ENCODE measurements at places on chromosomes 2 and 18. TPM values are rescaled to one million over a fixed set of nuclear protein-coding genes. Genes with fewer than 3 reads are reported as not detected.
A peak's percentile ranks its signal among the peaks of the same experiment; 100 is the strongest.

Gene DAW1
- total RNA-seq = not detected

Gene TWIST2
- total RNA-seq = not detected

Gene ATP6V1C2
- 0.09 TPM for total RNA-seq

Gene INHBB
- total RNA-seq = not detected

Gene RND3
- total RNA-seq = not detected

Gene SLC9A2
- not detected for total RNA-seq

Gene PLGLB2
- 0.89 TPM for total RNA-seq

- H3K27me3 ChIP-seq = no peaks in the 10 kb centered on the region
- H3K36me3 ChIP-seq = no peaks in the 10 kb centered on the region
- H3K4me3 ChIP-seq = no peak overlapping the region
- H3K4me1 ChIP-seq = peaks cover 40% of the 10 kb centered on the region
Measured at GRCh38 chr2:205077159-205077558, 531.9 kb downstream of the PARD3B start.

- no peaks in the 10 kb centered on the region for H3K4me1 ChIP-seq
- no peak overlapping the region for H3K4me3 ChIP-seq
- DNase-seq = no peak
- no peak overlapping the region for H3K27ac ChIP-seq
Measured at GRCh38 chr2:109409321-109410038, 204.3 kb downstream of the SEPTIN10 start.

GRCh38 chr2:157986761-157987160, 110.6 kb upstream of the ACVR1 start:
- H3K36me3 ChIP-seq = no peaks in the 10 kb centered on the region
- no peak overlapping the region for H3K4me3 ChIP-seq
- peaks cover 3% of the 10 kb centered on the region for H3K27me3 ChIP-seq
- no peak for DNase-seq
- H3K4me1 ChIP-seq = no peaks in the 10 kb centered on the region

DNA sequence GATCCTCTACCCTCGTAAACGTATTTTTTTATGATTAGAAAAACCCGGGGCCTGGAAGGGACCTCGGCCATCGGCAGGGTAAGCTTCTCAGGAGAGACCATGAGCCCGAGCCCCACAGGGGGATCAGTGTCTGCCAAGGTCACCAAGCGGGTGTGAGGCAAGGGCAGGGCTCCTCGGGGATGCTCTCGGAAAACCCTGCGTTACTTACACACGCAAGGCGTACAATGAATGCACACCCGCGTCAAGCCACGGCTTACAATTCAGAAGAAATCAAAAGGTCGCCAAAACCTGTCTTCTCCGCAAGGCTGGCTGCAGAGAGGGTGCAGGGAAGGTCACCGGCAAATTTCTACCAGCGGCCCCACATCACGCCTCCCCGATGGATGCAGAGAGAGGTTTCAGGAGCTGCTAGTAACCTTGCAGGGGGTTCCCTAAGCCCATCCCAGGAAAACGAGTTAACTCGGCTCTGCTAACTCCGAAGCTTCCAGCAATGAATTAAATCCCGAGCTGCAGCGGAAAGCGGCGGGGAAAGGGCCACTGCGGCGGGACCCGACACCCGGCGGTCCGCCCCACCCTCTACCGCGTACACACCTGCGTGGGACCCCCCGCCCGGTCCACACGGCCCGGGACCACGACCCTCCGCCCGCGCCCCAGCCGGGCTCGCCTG, 638 bp downstream of the ST3GAL5 start:
- H3K27ac ChIP-seq = peak overlapping the region; percentile 71
- peak overlapping the region; percentile 96 for H3K4me3 ChIP-seq
- H3K4me1 ChIP-seq = peaks cover 44% of the 10 kb centered on the region
- H3K36me3 ChIP-seq = no peaks in the 10 kb centered on the region

DNA sequence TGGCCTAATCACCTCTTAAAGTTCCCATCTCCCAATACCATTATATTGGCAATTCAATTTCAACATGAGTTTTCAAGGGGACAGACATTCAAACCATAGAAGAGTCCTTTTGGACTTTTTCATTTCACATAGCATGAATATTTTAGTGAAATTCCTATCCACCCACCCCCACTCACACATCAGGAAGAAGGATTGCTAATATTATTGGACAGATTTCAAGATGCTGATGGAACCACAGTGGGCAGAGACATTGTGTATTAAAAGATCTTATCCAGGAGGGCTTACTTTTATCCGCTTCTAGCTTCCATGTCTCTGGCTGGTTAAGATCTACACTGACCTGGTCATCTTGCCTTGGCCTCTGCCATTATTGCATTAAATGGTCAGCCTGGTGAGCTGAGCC, 297.4 kb upstream of the ACVR2A start:
- H3K4me3 ChIP-seq = no peak overlapping the region
- H3K4me1 ChIP-seq = no peaks in the 10 kb centered on the region
- no peak overlapping the region for H3K27ac ChIP-seq
- no peaks in the 10 kb centered on the region for H3K27me3 ChIP-seq

- no peak overlapping the region for H3K27ac ChIP-seq
- H3K27me3 ChIP-seq = no peaks in the 10 kb centered on the region
- DNase-seq = no peak
Measured at GRCh38 chr2:7919510-7919909, 762.3 kb upstream of the ID2 start.

- H3K27ac ChIP-seq = no peak overlapping the region
- H3K27me3 ChIP-seq = no peaks in the 10 kb centered on the region
- no peak for DNase-seq
- H3K4me3 ChIP-seq = no peak overlapping the region
Measured at GRCh38 chr2:53087874-53088461, 679.6 kb upstream of the CHAC2 start.

DNA sequence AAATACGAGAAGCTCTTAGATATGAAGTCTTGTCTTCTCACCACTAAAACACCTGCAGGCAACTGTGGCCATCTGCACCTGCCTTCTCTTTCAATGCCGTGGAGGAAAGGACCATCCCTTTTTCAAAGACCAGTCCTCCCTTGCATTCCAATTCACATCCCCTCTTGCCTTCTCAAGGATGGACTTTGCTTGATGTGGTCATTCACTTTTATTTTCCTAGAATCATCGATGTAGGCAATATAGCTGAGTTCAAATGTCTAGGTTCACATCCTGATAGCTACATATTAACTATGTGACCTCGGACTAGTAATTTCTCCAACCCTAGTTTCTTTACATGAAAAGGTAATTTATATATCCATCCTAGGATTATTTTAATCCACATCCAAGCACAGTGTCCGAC, 110.1 kb downstream of the HIBCH start:
- no peak overlapping the region for H3K27ac ChIP-seq
- no peaks in the 10 kb centered on the region for H3K36me3 ChIP-seq
- no peak for DNase-seq
- H3K4me1 ChIP-seq = no peaks in the 10 kb centered on the region
- no peaks in the 10 kb centered on the region for H3K27me3 ChIP-seq
- H3K4me3 ChIP-seq = no peak overlapping the region

DNA sequence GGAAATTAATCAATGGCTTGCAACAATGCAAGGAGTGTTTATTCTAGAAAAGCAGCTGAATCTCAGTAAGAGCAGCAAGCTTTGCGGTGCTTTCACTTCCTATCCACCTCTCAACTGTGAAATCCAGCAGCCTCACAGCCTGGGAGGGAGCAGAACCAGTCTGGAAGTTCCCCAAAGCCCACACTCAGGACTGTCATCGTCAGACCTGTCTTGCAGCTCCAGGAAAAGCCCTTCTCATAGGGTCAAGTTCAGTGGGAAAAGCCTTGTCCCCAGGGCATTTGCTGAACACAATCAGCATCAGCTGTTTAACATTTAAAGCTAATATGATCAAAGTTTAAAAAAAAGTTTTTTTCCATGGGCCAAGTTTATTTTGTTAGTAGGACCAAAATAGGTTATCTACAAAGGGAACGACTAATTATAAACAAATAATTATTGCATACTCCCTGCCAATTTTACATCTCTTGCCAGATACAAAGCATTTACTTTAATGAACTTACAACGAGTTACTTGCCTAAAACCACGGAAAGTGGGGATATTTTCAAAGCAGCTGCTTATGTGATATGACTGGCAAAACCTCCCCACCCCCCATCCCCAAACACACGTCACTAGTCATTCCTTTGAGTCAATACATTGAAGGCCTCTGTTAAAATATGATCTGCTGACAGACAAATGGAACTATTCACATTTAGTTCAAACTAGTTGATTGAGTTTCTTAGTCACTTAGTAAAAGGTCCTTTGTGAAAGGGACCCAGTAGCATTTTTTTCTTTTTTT, 36.8 kb downstream of the PARD6G start:
- no peak for DNase-seq
- H3K36me3 ChIP-seq = no peaks in the 10 kb centered on the region
- H3K4me1 ChIP-seq = no peaks in the 10 kb centered on the region
- H3K27ac ChIP-seq = no peak overlapping the region
- H3K27me3 ChIP-seq = no peaks in the 10 kb centered on the region

- H3K4me3 ChIP-seq = no peak overlapping the region
- DNase-seq = no peak
- H3K27me3 ChIP-seq = no peaks in the 10 kb centered on the region
- no peaks in the 10 kb centered on the region for H3K36me3 ChIP-seq
- H3K4me1 ChIP-seq = no peaks in the 10 kb centered on the region
- H3K27ac ChIP-seq = no peak overlapping the region
Measured at GRCh38 chr2:202054679-202055078, 18.4 kb upstream of the KIAA2012 start.

Data from CD8-positive, alpha-beta memory T cell (primary cell).